ENCODE measurements at places on chromosomes 2 and 18.
A peak's percentile ranks its signal among the peaks of the same experiment; 100 is the strongest.

DNA sequence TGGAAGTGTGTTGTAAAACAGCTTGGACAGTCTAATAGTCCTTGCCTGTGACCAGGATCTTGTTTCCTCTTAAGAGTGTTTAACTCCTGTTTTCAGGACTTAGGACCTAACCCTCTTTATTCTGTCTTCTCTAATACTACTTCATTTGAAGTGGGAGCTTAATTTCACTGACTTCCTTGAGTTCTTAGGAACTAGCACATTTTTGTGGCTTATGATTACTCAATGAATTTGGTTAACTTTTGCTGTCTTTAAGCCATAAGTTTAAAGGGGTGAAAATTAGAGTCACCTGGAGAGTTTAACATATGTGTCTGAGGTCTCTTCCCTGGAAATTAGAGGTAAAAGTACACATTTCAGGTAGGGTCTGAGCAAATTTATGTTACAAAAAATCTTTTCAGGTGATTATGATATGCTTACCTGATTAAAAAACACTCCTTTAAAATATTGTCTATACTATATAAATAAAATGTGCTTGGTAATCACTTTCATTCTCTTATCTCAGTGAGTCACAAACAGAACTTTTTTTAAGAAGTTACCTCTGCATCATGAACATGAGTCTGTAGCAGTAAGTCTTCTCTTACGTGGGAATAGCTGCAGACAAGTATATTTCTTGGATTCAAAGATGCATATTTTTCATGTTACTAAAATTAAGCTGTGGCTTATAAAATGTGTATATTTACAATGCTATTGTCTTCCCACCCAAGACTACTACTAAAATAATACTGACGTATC lies 52.7 kb downstream of the ATP9B start:
- H3K4me3 ChIP-seq = no peak overlapping the region
- peaks cover 26% of the 10 kb centered on the region for H3K36me3 ChIP-seq
- H3K27me3 ChIP-seq = no peaks in the 10 kb centered on the region

- H3K36me3 ChIP-seq = no peaks in the 10 kb centered on the region
- no peak overlapping the region for H3K27ac ChIP-seq
- DNase-seq = no peak
- H3K4me3 ChIP-seq = no peak overlapping the region
Observed at GRCh38 chr2:170878505-170878904, 50.5 kb upstream of the GORASP2 start.

DNA sequence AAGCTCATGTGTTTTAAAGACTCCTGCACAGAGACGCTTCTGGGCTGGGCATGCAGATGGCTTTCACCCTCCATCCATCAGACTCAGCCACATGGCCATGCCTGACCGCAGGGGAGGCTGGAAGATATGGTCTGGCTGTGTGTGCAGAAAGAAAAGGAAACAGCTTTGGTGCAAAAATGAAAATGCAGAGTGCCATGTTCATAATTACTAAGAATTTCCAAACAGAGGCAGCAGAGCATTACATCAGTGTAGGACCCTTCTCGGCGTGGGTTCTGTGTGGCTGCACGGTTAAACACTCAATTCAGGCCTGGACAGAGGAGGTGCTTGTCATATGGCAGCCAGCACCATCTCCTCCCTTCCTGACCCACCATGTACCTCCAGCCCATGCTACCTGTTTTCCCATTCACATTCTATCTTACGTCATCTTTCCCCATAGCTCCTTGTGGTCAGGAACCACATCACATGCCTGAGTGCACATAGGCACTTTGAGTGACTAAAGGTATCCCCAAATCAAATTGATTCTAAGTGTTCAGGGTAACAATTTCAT lies 200.3 kb upstream of the ID2 start:
- peaks cover 3% of the 10 kb centered on the region for H3K36me3 ChIP-seq
- H3K4me1 ChIP-seq = peaks cover 88% of the 10 kb centered on the region
- no peak overlapping the region for H3K4me3 ChIP-seq
- H3K27ac ChIP-seq = peak overlapping the region; percentile 73
- DNase-seq = peak; percentile 73
- H3K27me3 ChIP-seq = no peaks in the 10 kb centered on the region

GRCh38 chr2:227222292-227222691 lies 57.9 kb downstream of the COL4A3 start:
- no peak overlapping the region for H3K4me3 ChIP-seq
- H3K36me3 ChIP-seq = no peaks in the 10 kb centered on the region
- DNase-seq = no peak
- peaks cover 2% of the 10 kb centered on the region for H3K27me3 ChIP-seq
- no peaks in the 10 kb centered on the region for H3K4me1 ChIP-seq

GRCh38 chr2:51619961-51620360 lies 588.0 kb upstream of the NRXN1 start:
- H3K36me3 ChIP-seq = no peaks in the 10 kb centered on the region
- H3K27ac ChIP-seq = no peak overlapping the region
- H3K27me3 ChIP-seq = no peaks in the 10 kb centered on the region
- H3K4me1 ChIP-seq = no peaks in the 10 kb centered on the region

GRCh38 chr2:119691189-119691588 lies 12.2 kb downstream of the TMEM177 start:
- H3K27me3 ChIP-seq = no peaks in the 10 kb centered on the region
- no peak overlapping the region for H3K27ac ChIP-seq
- H3K4me1 ChIP-seq = peaks cover 14% of the 10 kb centered on the region
- no peak overlapping the region for H3K4me3 ChIP-seq
- no peak for DNase-seq

DNA sequence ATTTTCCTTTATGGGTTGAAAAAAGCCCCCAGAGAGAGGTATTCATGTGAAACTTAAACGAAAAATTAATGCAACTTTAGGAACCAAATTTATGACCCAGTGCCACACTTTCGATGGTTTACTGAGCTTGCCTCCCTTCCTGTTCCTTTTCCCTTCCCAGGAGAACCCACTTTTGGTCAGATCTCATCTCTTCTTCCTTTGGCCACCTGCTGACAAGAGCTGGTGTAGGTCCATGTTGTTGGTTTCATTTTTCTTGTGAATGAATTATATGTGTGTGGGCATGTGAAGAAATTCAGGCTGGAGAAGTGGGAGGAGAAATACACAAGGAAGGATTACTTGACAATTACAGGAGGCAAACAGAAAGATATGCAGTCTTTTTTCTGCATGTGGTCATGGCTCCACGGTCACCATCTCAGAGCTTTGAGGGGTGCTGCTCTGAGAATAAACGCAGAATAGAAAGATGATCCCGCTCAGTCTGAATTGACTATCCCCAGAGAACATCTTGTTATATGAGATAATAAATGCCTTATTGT lies 111.3 kb upstream of the TCF4 start:
- H3K27ac ChIP-seq = no peak overlapping the region
- H3K36me3 ChIP-seq = no peaks in the 10 kb centered on the region
- H3K4me1 ChIP-seq = no peaks in the 10 kb centered on the region
- no peaks in the 10 kb centered on the region for H3K27me3 ChIP-seq
- H3K4me3 ChIP-seq = no peak overlapping the region
- no peak for DNase-seq

DNA sequence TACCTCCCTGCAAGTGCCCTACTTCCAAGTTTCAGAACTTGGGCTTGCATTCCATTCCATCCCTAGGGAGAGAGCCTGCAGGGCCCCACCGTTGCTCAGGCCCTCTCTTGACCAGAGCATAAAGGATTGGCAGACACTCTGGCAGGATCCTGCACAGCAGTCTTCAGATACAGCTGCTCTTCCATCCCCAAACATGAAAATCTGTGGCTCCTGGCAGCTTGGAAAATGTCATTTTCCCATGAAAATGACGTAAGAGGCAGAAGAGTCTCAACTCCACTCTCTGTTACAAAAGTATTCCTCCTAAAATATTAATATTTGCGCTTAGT lies 162.6 kb downstream of the GFPT1 start:
- H3K36me3 ChIP-seq = no peaks in the 10 kb centered on the region
- no peak overlapping the region for H3K27ac ChIP-seq
- H3K27me3 ChIP-seq = peaks cover 13% of the 10 kb centered on the region

GRCh38 chr18:65567372-65567771 lies 183.4 kb upstream of the CDH7 start:
- H3K27ac ChIP-seq = no peak overlapping the region
- no peaks in the 10 kb centered on the region for H3K36me3 ChIP-seq
- no peak for DNase-seq
- H3K4me3 ChIP-seq = no peak overlapping the region
- H3K4me1 ChIP-seq = no peaks in the 10 kb centered on the region

DNA sequence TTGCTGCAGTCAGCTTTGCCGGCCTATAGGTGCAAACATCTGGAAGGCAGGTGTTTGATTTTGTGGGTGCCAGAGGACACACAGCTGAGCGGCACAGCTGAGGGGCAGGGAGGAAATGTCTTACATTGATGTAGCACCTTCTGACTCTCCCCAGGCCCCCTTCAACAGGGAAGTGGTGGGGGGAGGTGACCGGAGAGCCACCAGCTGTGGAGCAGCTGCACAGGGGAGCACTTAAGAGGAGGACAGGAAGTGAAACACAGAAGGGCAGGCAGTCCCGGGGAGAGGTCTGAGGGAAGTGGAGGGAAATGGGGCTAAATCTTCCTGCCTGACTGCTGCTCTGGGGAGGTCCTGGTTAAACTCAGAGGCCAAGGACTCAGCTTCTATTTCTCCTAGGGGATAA lies 409.1 kb downstream of the TNS1 start:
- H3K27me3 ChIP-seq = no peaks in the 10 kb centered on the region
- DNase-seq = no peak
- no peaks in the 10 kb centered on the region for H3K4me1 ChIP-seq
- H3K4me3 ChIP-seq = no peak overlapping the region
- no peaks in the 10 kb centered on the region for H3K36me3 ChIP-seq

DNA sequence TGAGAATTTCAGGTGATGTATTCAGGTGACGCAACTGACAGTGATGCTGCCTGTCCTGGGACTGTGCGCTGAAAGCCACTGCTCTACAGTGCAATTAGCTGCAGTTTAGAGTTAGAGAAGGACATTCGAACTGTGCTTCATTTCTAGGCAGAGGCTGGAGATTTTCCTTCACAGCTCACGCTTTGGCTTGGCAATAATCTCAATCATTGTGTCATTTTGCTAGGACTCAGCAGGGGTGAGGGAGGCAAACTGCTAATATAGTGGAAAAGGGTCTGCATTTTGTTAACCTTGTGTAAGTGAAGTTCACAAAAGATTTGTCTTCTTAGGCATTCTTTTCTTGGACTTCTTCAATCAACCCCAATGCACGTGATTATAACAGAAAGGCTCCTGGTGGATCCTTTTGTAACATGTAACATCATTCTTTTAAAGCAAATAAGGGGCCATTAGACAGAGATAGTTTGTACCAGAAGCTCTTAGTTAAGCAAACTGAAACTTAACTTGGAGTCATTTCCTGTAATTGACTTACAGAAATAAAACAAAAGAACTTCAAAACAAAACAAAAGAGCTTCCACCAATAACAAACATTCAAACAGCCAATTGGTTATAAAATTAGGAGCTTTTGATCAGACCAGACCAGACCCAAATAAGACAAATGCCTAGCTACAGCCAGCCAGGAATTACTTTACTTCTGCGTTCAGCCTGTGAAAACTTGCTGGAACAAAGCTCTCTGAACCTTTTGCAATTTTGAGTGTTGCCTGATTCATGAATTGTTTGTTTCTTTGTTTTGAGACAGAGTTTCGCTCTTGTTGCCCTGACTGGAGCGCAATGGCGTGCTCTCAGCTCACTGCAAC lies 1376.3 kb upstream of the CELF4 start:
- H3K4me3 ChIP-seq = peak overlapping the region; percentile 69
- H3K27me3 ChIP-seq = peaks cover 6% of the 10 kb centered on the region

DNA sequence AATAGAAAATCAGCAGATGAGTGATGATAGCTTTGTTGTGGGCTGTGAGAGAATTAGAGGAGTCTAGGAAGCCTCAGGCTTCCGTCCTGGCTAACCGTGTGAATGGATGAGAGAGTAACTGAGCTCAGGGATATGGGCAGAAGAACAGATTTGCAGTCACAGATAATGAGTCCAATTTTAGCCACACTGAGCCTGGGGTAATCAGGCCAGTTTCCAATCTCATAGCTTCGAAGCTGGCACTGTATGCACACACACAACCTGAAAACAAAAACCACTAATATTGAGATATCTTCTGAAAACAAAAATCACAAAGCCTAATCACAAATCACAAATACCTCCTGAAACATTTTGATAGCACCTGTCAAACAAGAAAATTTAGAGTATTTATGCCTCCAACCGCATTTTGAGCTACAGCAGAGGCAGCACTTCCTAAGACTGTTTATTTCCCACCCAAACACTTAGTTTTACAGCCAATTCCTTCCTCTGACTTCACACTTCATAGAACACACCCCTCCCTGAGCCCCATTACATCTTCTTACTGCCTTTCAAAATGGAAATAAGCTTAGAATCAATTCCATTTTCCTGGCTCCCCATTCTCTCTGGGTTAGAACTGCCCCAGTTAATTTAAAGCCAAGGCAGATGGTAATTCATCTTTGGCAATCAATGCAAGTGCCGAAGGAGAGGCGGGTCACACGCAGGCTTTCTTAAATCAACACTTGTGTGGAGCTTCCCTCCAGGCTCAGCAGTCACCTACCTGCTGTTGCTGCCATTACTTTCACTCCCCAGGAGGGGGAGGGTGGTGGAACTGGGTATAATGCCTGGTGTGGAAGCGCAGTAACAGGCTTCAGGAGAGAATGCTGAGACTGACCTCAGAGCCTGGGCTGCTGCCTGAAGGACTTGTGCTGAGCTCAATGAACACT lies 18.9 kb downstream of the TTR start:
- no peaks in the 10 kb centered on the region for H3K36me3 ChIP-seq
- no peak overlapping the region for H3K27ac ChIP-seq
- peaks cover 4% of the 10 kb centered on the region for H3K27me3 ChIP-seq
- no peaks in the 10 kb centered on the region for H3K4me1 ChIP-seq

- DNase-seq = no peak
- H3K4me1 ChIP-seq = no peaks in the 10 kb centered on the region
- no peak overlapping the region for H3K27ac ChIP-seq
- H3K27me3 ChIP-seq = peaks cover 6% of the 10 kb centered on the region
Observed at GRCh38 chr2:236341067-236341466, 76.9 kb upstream of the ASB18 start.

DNA sequence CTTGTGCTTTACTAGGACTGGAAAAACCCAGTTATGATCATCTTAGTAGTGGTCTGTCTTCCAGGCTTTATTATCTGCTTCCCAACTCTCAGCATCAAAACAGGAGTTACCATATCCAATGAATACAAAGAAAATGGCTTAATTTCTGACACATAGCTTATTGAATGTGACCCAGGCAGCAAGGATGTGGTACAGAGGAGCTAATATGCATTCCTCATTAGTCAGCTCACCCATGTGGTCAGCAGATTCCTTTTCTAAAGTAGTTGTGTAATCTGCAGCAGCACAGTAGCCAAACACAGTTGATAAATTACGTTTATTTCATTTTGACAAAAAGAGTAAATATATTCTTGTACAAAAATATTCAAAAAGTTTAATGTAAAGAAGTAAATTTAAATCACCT lies 43.6 kb downstream of the TSPYL6 start:
- no peak for DNase-seq
- no peak overlapping the region for H3K27ac ChIP-seq
- H3K4me1 ChIP-seq = no peaks in the 10 kb centered on the region
- peaks cover 15% of the 10 kb centered on the region for H3K36me3 ChIP-seq

Data from activated CD4-positive, alpha-beta memory T cell treated with anti-CD3 and anti-CD28 coated beads for 36 hours (primary cell).